ENCODE measurements at places on chromosomes 16 and 17.

- no peak for DNase-seq
Observed at GRCh38 chr16:12497526-12497925, 306.2 kb downstream of the CPPED1 start.

DNA sequence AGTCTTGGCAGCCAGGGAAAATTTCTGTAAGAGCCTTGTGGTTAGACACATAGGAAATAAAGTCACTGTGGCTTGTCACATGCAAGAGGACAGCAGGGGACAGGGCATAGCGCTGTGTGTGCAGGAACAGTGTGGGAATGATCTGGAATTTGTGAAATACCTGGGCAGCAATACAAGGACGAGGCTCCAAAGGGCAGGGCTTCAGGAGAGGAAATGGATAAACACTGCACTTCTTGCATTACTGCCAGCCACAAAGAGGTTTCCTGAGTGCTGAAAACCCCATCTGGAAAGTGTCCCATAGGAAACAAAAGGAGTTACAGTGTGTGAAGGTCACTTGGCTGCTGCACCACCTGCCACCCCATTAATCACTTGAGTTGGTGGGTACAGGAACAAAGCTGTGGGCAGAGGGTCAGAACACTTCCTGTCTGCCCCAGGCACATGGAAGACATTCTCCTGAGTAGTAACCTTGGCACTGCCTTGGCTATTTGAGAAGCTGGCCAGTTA lies 12.1 kb upstream of the HP start:
- DNase-seq, result no peak

DNA sequence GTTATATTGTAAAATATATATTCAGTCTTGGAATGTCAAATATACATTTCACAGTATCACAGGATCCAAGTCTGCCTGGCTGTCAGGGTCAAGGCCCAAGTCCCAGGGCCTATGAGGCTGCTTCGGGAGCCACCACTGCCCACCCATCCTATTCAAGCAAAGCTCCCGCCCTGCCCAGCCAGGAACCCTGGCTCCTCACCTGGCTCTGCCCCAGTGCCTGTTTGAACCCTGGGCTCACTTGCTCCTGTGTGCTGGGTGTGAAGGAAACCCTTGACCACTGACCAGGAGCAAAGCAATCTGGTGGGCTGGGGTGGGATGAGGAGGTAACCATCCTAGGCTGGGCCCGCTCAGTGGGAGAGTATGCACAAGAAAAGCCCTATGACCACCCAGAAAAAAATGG lies 27.0 kb downstream of the ITGAE start:
- no peak for DNase-seq

- no peak for DNase-seq
Observed at GRCh38 chr17:74448756-74449155, 16.9 kb downstream of the GPRC5C start.

- DNase-seq, result no peak
Observed at GRCh38 chr17:55190748-55191147, 74.0 kb upstream of the HLF start.

- DNase-seq, result no peak
Observed at GRCh38 chr17:50326831-50327364, 19.0 kb upstream of the XYLT2 start.

GRCh38 chr16:19162085-19162484 lies 6.0 kb upstream of the SYT17 start:
- DNase-seq, result no peak

All from stimulated activated CD4-positive, alpha-beta T cell treated with anti-CD3 and anti-CD28 coated beads, TNF-alpha, amount 100 ng/mL, for 1 hour (primary cell).